HT1080 (cell line): ENCODE measurements at places on chromosomes 7 and 10. TPM values are rescaled to one million over a fixed set of nuclear protein-coding genes. Genes with fewer than 3 reads are reported as not detected.

ACHE gene
- 0.27 TPM in 1 of 2 replicates, not detected in the other for total RNA-seq

CYP26C1 gene
- not detected in 2 replicates for total RNA-seq

PNLIP gene
- total RNA-seq: not detected in 2 replicates

PGAM2 gene
- not detected in 2 replicates for total RNA-seq

ZFYVE27 gene
- 19.4 and 20.9 TPM in 2 replicates for total RNA-seq

CALN1 gene
- 1.9 and 2.4 TPM in 2 replicates for total RNA-seq

VDAC2 gene
- total RNA-seq: 179 and 199 TPM in 2 replicates

TBXAS1 gene
- 13.0 and 13.5 TPM in 2 replicates for total RNA-seq

- DNase-seq: no peak
These were observed 3.2 kb upstream of the EMX2 start for GRCh38 chr10:117539361-117539773.

GRCh38 chr10:114957673-114958072, 19.7 kb downstream of the TRUB1 start:
- DNase-seq: peak; percentile 8

DNA sequence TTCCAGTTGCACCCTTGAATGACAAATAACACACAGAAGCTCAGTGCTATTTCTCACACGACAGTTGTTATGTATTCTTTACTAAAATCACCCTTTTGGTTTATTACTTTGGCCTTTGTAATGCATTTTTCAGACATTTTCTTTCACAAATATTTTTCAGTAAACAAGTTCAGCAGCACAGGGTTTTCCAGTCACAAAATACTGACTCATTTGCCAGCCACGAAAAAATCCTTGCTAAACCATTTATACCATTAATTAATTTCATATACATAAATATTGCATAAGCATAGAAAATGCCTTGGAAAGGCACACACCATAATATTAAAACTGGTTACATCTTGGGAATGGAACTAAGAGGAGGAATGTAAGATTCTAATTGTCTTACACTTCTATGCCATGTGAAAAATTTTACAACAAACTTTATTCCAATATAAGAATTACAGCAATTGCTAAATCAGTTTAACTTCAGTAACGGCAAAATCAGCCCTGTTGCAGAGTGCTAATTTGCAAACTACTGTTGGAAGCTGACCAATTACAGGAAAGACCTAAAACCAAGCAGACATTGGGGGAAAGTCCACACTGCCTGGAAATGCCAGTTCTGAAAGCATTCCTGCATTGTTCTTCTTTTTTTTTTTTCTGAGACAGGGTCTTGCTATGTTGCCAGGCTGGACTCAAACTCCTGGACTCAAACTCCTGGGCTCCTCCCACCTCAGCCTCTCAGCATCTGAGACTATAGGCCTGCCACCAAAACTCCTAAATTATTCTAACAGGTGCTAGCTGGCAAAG, 31.6 kb upstream of the PBLD start:
- DNase-seq: no peak

GRCh38 chr7:13651167-13651566, 338.3 kb downstream of the ETV1 start:
- no peak for DNase-seq

- no peak for DNase-seq
These were observed at the start of gene GIMAP7 for GRCh38 chr7:150514748-150515222. TSS of gene GIMAP7 (plus strand) at chr7:150514872. CDS start at chr7:150519975, 5,103 bp downstream.

GRCh38 chr10:79127151-79127961, 58.6 kb downstream of the ZMIZ1 start:
- DNase-seq: peak; percentile 95

GRCh38 chr10:14325325-14325955, 5.3 kb downstream of the FRMD4A start:
- peak; percentile 20 for DNase-seq

DNA sequence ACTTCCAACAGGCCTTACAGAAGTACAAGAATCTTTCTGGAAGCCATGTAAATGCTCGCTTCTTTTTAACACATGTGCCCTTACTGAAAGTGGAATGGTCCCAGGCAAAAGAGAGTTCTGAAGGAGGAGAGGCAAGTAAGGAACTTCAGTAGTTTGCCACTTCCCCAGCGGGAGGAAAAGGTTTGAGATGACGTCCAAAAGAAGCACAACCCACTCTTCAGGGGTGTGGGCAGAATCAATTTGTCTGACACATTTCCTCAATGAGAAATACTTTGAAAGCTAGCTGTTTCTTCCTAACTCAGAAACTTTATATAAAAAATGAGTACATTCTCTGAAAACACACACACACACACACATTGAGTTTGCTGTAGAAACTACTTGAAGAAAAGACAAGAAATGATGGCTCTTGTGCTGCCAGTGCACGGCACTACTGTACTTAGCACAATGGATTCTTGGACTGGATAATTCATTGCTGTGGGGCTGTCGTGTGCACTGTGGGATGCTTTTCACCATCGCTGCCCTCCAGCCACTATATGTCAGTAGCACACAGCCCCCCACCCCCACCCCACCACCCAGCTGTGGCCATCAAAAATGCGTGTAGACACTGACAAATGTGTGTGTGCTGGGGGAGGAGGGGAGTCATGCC, 183.0 kb downstream of the SRPK2 start:
- peak; percentile 11 for DNase-seq

DNA sequence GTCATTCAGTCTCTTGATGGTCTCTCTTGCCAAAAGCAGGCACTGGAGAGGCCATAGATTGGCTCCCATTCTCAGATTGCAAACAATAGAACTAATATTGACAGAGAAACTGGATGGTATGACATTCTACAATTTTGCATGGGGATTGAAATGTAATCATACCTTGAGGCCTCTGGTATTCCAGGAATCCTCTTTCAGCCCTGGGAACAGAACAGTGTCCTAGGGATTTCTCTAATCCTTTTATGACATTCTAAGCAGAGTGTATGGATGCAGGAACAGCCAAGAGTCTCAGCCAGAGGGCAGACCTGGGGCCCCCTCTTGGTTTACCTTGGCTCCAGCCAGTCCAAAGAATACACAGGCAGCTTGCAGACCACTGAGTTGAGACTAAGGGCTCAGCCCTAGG, 206.4 kb downstream of the KCNMA1 start:
- no peak for DNase-seq

DNA sequence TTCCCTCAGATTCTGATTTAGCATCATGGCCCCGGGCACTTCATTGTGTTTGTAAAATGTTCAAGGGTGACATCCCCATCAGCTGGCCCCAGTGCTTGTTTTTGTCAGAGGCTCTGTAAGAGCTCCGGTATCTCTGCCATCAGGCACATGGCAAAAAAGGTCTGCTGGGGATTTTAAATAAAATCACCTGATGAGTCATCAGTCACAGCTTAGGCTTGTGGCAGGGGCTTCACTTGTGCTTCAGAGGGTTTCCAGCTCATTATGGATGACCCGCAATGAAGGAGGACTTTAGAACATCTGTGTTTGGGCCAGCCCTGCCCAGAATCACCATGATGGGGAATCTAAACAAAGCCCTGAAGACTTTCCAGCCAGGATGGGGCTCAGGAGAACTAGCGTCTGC, 259.9 kb downstream of the ZEB1 start:
- DNase-seq: no peak

- peak; percentile 32 for DNase-seq
These were observed 50.9 kb downstream of the TPK1 start for GRCh38 chr7:144784943-144785342.

- DNase-seq: no peak
These were observed 2.8 kb downstream of the TM9SF3 start for GRCh38 chr10:96584035-96584434.

DNA sequence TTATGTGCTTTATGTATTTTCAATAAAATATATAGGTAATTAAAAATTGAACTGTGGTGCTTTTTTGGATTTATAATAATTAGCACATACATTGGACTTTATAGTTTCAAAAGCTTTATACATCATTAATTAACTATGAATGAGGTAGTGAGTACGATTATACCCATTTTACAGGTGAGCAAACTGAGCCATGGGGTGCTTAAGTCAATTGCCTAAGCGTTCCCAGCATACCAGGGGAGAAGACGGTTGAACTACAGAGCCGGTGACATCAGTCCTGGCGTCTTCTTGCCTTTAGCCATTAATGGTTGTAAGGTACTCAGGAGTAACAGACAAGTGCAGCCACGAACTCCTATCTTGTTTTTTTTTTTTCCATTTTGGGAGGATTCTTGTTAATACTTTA, 172.8 kb downstream of the GATA3 start:
- no peak for DNase-seq

GRCh38 chr10:123141791-123142700, 5.9 kb upstream of the HMX2 start:
- DNase-seq: no peak

DNA sequence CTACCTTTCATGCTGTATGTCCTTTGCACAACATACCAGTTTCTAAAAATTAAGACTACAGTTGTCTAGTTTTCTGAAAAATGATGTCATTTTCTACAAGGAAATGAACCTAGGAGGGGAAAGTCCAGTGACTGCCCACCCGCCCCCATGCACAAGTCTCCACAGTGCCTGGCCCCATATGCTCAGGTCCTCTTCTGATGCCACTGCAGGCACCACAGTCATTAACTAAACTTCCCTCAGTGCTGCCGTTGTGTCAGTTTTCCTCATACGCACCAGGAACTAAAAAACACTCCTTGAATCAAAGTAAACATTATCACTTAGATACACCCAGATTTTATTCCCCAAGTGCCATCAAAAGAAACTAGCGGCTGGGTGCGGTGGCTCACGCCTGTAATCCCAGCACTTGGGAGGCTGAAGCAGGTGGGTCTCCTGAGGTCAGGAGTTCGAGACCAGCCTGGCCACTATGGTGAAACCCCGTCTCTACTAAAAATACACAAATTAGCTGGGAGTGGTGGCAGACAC, 6.9 kb upstream of the TNS3 start:
- no peak for DNase-seq

DNA sequence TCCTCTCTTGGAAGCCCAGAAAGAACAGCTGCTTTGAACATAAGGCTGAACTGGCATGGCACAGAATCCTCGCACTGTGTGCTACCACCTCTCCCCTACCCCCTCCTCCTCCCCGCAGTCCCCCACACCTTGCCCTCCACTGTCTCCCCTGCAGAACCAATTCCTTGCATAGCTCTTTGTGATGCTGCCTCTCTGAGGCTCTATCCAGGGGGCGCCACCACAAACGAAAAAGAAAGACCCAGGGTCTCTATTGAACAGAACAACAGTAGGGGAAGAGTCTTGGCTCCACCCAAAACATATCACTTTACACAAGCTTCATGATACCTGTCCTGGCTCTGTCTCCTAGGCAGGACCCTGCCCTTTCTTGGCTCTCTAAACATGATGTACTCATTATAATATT, 26.2 kb upstream of the EBLN1 start:
- DNase-seq: no peak

GRCh38 chr7:108045669-108046068, 42.7 kb upstream of the LAMB1 start:
- DNase-seq: no peak

- peak; percentile 93 for DNase-seq
These were observed 63.4 kb downstream of the CAV1 start for GRCh38 chr7:116588225-116588624.

- DNase-seq: no peak
These were observed 85.1 kb downstream of the PRPF18 start for GRCh38 chr10:13671904-13672303.

- DNase-seq: no peak
These were observed 139.2 kb upstream of the PRR15 start for GRCh38 chr7:29424295-29424983.
